Esophagus squamous epithelium (tissue), 5 donors: ENCODE measurements at places on chromosomes 3 and 15.

GRCh38 chr15:94631608-94632007 lies 400.2 kb downstream of the MCTP2 start:
- no peak for DNase-seq

DNA sequence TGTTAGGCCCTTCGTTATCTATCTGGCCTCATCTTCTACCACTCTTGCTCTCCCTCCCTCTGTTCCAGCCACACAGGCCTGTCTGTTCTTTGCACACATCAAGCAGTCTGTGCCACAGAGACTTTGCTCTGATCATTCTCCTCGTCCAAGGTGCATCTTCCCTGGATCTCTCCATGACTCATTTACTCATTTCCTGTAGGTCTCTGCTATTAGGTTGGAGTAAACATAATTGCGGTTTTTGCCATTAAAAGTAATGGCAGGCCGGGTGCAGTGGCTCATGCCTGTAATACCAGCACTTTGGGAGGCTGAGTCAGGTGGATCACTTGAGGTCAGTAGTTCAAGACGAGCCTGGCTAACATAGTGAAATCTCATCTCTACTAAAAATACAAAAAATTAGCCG lies 9.5 kb upstream of the C3orf49 start:
- no peak for DNase-seq

DNA sequence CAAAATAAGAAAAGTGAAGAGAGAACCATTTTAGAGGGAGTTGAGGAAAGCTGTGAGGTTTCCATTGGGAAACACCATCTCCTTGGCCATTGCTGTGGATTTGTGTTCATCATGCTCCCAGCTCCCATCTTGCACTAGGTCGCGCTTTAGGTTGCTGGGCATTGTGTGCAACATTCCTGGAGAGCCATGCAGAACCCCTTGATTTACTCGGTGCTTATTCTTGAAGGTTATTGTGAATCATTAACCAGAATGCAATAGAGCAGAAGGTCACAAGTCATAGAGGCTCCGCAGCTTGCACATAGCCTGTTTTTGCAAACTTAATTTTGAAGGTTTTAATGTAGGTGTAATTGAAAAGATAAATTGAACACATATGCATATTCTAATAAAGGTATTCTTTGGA lies 239.2 kb upstream of the IL12A start:
- DNase-seq, result no peak

DNA sequence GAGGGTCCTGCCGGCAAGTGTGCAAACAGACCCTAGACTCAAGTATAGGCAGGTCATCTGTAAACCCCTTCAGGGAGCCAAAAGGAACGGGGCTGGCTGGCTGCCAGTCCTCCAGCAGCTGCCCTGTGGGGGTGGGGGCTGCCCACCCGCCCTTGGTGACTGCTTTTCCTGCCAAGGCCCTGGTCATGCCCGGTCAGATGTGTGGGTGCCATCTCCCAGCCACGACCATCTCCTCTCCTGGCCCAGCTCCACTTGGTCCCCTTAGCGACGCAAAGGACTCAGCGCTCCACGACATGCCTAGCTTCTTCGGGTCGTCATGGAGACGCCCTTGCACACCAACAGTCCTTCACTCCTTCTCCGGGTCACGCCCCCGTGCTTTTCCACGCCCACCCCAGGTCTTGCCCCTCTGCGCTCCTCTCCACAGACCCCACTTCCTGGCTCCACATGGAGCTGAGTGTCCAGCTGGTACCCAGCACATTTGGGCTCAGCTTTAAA lies 2.4 kb downstream of the MUC4 start:
- no peak for DNase-seq

- no peak for DNase-seq
Observed at GRCh38 chr15:25990220-25990619, 127.1 kb upstream of the ATP10A start.

GRCh38 chr3:73664389-73664788 lies 39.6 kb upstream of the PDZRN3 start:
- no peak for DNase-seq

- no peak for DNase-seq
Observed at GRCh38 chr15:70057931-70058641, 39.6 kb downstream of the TLE3 start.

DNA sequence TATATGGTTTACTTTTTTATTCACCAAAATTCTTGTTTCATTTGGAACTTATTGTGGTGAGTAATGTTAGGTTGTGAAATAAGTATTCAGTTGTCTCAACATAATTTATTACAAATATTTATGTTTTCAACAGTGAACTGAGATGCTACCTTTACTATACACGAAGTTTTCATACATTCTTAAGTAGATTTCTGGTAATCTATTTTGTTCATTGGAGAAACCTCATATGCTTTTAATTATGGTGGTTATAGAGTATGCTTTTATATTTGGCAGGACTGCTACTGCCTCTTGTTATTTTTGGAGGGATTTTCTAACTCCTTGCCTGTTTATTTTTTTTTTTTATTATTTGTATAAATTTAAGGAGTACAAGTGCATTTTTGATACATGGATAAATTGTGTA lies 253.1 kb downstream of the NLGN1 start:
- no peak for DNase-seq

DNA sequence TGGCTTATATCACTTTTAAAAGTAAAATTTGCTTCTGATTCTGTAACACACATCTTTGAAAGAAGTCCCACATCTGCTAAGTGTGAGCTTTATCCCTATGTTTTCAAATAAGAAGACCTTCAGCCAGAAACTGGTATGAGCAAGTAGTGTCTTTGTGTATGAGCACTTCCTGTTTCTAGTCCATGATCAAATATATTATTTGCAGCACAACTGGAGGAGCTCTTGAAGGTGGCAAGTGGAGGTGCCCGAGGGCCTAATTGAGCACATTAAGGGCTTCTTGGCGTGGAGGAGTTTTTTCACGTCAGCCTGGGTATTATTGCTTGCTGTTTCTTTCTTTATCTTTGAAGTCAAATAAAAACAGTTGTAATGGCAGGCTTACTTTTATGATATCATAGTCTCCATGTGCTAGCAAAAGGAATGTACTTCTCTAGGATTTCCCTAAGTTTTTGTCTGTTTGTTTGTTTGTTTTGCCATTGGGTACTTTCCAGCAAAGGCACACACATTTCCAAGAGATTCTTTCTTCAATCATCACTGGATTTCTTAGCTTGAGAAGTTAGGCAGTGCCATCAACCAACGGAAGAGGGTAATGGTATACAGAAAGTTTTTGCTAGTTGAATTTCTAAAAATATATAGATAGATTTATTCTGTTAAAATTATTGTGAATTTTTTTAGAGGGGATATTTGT lies 68.1 kb downstream of the MEIS2 start:
- no peak for DNase-seq

DNA sequence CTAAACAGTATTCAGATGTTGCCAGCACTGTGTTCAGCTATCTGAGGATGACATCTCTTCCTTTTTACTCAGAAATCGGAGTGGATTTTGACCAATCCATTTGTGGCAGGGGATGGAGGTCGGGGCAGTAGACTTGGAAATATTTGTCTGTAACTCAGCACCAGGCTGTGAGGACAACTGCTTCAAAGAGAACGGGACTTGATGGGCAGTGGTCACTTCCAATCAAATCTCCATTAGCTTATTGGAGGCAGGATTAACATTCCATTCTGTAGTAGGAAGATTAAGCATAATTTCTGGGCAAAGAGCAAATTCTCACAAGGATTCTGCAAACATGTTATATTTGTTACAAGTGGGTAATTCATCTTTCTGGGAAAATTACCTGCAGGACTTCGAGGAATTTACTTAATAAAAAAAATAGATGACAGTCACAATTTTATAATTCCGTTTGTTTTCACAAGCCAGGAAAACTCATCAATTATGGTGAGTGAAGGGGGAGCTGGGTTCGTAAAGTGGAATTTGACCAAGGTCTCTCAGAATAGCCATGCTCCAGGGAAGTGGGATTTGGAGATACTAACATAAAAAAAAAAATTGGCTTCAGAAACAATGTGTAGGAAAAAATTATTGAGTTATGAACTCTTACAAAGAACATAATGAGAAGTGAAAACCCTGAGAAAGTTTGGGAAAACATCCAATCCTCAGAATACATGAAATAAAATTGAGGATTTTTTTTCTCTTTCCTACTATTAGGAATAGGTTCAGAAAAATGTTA lies 18.1 kb downstream of the CRABP1 start:
- DNase-seq, result no peak

DNA sequence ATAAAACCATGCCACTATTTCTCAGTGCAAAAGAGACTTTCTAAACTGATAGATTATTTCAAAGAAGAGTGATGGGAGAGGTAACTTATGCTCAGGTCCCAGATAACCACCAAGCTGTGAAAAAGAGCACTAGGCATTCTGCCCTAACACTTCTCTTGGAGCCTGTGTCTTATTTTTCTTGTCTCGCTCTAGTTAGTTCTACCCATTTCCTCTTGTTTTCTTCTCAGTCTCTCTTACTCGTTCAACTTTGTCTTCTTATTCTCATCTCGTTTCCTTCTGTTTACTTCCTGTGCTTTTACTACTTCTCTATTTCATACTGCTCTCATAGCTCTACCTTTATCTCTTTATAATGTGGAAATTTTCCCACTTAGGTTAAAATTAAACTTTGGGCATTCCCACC lies 91.8 kb upstream of the CGNL1 start:
- no peak for DNase-seq

- no peak for DNase-seq
Observed at GRCh38 chr15:57923750-57924149, 141.8 kb downstream of the ALDH1A2 start.

DNA sequence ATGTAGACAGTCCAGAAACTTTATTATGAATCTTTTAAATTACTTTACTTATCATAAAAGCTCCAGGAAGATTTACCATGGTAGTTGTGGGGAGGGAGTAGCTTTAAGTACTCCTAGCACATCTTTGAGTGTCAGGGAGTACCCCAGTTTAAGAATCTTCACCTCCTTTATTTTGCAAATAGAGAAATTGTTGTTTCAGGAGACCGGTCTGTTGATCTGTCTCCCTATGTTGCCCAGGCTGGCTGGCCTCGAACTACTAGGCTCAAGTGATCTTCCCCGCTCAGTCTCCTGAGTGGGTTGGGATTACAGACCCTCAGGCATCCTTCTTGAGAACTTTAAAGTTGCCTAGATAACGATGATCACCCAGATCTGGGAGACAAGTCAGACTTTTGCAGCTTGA lies 11.1 kb downstream of the FXR1 start:
- no peak for DNase-seq

- DNase-seq, result no peak
Observed at GRCh38 chr3:71258116-71258515, 325.4 kb downstream of the FOXP1 start.

GRCh38 chr15:67832031-67832551 lies 6.8 kb downstream of the SKOR1 start:
- no peak for DNase-seq

DNA sequence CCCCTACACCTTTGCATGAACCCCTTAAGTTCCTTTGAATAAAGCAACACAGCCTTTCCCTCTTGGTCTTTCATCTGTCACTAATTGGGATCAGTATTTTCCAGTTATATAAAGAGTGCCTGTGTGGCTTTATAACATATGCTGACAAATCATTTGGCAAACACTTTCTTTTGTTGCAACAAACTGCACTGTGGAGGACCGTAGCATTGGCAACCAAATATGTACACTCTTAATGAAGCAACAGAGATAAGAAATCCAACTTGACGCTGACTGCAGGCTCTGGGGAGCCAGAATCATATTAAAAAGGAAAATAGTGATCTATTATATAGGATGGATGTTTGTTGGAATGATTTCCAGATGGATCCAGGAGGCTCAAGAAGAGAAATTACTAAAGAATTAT lies 120.1 kb upstream of the PRICKLE2 start:
- no peak for DNase-seq

DNA sequence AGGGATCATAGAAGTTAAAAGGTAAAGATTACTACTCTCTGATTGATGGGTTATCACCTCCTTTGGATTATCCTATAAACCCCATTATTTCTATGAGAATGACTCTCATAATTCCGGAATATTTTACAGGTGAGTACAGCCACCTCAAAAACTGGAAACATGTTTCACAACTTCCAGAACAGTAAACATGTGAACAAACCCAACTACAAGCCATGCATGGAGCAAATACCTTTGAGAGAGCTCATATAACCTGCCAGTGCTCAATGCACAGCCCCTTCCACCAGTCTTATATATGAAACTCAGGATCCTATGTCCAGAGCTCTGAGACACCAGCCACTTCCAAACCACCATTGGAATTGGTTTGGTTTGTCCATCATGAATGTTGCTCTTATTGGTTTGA lies 208.0 kb downstream of the MECOM start:
- no peak for DNase-seq

GRCh38 chr15:93252780-93253179 lies 163.8 kb upstream of the RGMA start:
- DNase-seq, result no peak

DNA sequence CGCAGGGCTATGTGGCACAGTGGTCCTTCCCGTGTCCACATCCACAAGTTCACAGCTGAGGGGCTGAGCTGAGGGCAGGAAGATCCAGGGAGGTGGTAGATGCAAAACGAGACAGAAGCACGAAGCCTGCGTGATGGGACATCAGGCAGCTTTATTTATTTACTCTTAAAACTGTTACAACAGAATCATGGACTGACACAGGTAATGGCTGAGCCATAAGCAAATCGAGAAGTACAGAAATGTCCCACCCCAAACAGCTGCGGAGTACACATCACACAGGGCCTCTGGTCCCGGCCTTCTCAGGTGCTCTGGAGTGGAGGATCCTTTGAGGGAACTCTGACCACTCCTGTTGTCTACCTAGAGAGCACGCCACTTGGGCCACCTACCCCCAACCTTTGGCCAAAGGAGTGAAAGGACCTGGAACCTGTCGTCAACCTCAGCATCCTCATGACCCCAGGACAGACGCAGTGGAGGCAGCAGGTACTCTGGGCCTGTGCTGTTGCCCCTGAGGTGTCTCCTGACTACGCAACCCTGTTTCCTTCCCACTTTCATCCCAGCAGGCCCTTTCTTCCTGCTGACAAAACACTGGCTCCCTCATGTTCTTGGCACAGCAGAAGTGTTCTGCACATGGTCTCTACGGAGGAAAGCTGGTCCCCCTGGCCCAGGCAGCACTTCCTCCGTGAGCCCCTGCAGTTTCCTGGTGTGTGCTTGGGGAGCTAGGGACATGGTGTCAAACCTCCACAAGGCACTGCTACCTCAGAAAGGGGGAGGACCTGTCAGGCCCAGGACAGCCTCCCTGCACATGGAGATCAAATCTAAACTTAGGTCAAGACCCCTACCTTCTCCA lies 47.8 kb downstream of the DHX30 start:
- DNase-seq, result no peak

- DNase-seq, result no peak
Observed at GRCh38 chr3:181823716-181824115, 112.0 kb downstream of the SOX2 start.

DNA sequence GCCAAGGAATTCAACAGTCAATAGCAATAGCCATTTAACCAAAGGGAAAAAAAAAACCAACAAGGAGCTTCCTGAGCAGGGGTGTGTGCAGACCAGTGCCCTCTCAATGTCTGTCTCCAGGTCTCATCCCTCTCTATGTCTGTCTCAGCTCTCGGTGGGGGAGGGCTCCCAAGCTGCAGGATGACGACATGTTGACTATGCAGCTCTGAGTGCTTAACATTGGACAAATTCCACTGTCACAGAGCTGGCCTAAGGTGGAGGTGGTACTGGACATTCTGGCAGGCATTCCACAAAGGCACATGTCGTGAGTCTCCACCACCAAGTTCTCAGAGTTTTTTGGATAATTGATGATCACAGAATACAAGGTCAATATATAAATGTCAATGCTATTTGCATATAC lies 2.0 kb upstream of the CAPN7 start:
- no peak for DNase-seq
